ENCODE measurements at places on chromosomes 7 and 10. TPM values are rescaled to one million over a fixed set of nuclear protein-coding genes. Genes with fewer than 3 reads are reported as not detected.

COL28A1 gene
- total RNA-seq = 0.12 TPM

HTR5A gene
- not detected for total RNA-seq

TSPAN33 gene
- total RNA-seq = 22.2 TPM

AIMP2 gene
- total RNA-seq = 61.8 TPM

CHST15 gene
- 47.2 TPM for total RNA-seq

CRPPA gene
- total RNA-seq = 1.6 TPM

ZKSCAN1 gene
- 61.2 TPM for total RNA-seq

MOGAT3 gene
- total RNA-seq = not detected

- H3K36me3 ChIP-seq = no peaks in the 10 kb centered on the region
- no peak overlapping the region for H3K27ac ChIP-seq
- H3K4me1 ChIP-seq = no peaks in the 10 kb centered on the region
Measured at GRCh38 chr10:56258378-56258777, 102.7 kb downstream of the ZWINT start.

DNA sequence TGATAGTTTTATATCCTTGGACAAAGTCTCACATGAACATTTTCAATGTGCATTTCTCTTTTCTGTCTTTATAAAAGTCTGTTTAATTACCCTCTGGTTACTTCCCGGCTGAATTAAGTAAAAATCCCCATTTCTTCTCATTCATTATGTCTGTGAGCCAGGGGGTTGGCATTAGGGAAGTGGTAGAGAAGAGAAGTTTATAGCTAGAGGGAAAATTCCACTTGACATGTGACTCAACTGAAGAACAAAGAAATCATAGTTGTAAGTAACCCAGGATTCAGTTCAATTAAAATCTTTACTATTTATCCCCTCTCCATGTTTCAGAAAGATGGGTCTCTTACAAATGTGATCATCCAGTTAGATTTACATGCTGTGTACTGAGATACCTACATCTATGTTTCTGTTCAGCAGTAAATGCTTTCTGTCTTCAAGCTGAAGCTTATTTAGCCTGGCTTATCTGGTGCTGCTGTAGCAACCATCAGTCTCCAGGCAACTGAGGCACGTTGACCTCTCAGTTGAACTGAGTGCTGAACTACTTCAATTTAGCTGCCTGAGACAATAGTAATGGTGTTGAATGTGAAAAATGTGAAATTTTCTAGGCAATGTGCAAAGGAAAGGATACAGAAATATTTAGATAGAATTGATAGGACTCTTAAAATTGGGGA, 181.6 kb downstream of the MLLT10 start:
- no peaks in the 10 kb centered on the region for H3K27me3 ChIP-seq
- H3K4me3 ChIP-seq = no peak overlapping the region
- H3K36me3 ChIP-seq = no peaks in the 10 kb centered on the region
- no peak overlapping the region for H3K27ac ChIP-seq
- peak; percentile 15 for DNase-seq
- H3K4me1 ChIP-seq = peaks cover 8% of the 10 kb centered on the region

DNA sequence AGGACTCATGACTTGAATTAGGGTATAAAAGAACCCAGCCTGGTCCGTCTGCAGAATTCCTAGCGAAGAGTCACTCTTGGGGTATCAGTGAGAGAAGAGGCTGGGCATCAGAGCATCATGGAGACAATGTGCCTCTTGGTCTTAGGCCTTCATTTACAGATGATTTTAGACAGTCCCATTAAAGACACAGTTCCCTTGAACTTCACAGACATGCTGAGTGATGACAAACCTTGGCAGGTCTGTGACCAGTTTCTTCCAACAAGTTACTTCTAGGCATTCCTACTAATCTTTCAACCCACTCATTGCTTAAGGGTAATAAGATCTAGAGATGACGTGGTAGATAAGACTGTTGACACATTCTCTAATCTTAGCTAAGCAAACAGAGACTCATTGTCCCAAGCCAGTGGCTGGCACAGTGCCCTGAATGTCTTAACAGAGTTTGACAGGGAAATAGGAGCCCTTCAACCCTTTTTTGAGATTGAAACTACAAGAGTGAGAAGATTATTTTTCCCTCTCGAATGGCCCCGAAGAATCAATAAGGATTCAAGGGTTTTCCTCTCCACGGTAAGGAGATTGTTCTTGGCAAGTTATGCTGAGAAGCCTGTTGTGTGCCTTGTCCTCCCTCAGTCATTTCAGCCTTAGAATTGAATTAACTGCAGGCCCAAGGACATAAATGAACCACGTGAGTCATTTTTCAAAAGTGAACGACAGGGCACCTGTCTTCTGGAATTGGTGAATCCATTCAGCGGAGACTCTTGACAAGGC, 281.1 kb downstream of the CCDC3 start:
- no peak overlapping the region for H3K4me3 ChIP-seq
- H3K27ac ChIP-seq = peak overlapping the region; percentile 54
- H3K4me1 ChIP-seq = peaks cover 27% of the 10 kb centered on the region
- peaks cover 11% of the 10 kb centered on the region for H3K27me3 ChIP-seq
- peak; percentile 96 for DNase-seq

DNA sequence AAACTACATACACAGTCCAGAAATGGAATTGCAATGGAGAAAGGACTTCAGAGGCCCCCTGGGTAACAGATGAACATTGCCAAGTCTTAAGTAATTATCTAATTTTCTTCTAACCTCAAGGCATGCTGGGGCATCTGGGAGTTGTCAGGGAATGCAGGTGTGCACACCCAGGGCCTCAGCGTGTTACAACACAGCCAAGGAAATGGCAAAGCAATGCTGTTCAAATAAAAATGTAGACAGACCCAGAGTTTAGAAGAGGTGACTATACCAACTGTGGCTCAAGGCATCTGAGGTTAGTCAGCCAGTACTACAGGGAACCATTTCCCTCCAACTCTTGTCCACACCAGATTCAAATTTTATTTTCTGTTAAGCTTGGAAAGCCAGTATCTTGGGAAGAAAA, 73.6 kb downstream of the CCDC3 start:
- H3K27me3 ChIP-seq = no peaks in the 10 kb centered on the region
- H3K4me3 ChIP-seq = no peak overlapping the region
- H3K27ac ChIP-seq = no peak overlapping the region

DNA sequence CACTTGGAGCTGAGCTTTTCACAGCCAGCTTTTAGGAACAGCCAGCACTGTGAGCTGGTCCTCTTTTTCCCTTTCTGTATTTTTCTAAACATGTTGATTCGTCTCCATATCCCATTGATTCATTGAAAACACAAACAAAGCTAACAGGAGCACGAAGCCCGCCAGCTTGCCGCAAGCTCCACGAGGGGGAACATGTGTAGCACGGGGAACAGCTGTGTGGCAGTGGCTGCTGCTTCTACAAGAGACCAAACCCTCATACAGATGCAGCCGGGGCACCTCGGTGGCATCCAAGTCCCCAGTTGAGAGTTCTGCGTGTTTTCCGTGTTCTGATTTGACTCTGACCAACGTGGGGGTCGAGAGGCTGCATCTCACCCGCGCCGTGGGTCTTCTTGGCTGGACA, 80.8 kb upstream of the SH2B2 start:
- H3K36me3 ChIP-seq = 0 out of 2 replicates have a peak, but pooled peaks cover 4% of the 10 kb centered on the region
- DNase-seq = no peak
- H3K27me3 ChIP-seq = no peaks in the 10 kb centered on the region
- H3K4me3 ChIP-seq = no peak overlapping the region
- H3K4me1 ChIP-seq = no peaks in the 10 kb centered on the region
- no peak overlapping the region for H3K27ac ChIP-seq

DNA sequence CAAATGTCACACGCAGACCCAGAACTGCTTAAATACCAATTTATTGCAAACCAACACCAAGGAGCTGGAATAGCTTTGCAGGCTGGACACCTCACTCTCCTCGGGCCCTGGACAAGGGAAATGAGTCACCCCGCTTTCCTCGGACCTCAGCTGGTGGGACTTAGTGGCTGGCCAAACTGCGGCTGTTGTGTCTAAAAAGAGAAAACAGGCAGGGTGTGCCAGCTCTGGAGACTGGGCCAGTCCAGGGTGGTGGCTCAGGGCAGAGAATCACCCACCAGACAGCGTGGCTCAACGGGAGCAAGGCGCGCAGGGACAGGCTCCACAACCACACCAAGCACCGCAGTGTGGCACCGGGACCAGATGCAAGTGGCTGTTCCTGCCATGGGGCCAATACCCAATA, 58.2 kb upstream of the CAMK2B start:
- peaks cover 8% of the 10 kb centered on the region for H3K36me3 ChIP-seq
- no peak overlapping the region for H3K27ac ChIP-seq
- no peaks in the 10 kb centered on the region for H3K27me3 ChIP-seq

GRCh38 chr7:79300573-79300972, 152.9 kb downstream of the MAGI2 start:
- H3K4me3 ChIP-seq = no peak overlapping the region
- no peaks in the 10 kb centered on the region for H3K36me3 ChIP-seq
- no peak for DNase-seq

DNA sequence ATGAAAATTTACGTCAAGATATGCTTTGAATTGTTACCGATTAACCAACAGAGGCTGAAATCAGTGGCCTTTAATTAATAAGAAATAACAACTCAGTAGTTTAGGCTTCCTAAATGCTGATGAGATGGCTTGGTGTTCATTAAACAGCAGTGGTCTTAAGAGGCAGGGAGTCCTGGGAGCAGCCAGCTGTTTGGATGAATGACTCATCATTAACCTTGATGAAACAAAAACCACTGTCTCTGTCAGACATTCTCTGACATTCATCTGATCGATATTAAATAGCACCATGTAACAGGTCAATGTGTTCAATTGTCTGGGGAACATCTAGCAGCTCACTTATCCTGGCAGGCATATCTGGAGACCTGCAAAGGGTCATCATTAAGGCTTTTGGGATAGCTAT, 234.2 kb upstream of the LRRN3 start:
- H3K27me3 ChIP-seq = no peaks in the 10 kb centered on the region
- no peak overlapping the region for H3K4me3 ChIP-seq
- H3K36me3 ChIP-seq = no peaks in the 10 kb centered on the region
- H3K27ac ChIP-seq = no peak overlapping the region

GRCh38 chr7:716222-716621, 10.3 kb upstream of the DNAAF5 start:
- H3K4me3 ChIP-seq = no peak overlapping the region
- no peaks in the 10 kb centered on the region for H3K27me3 ChIP-seq
- no peaks in the 10 kb centered on the region for H3K4me1 ChIP-seq
- H3K36me3 ChIP-seq = no peaks in the 10 kb centered on the region

DNA sequence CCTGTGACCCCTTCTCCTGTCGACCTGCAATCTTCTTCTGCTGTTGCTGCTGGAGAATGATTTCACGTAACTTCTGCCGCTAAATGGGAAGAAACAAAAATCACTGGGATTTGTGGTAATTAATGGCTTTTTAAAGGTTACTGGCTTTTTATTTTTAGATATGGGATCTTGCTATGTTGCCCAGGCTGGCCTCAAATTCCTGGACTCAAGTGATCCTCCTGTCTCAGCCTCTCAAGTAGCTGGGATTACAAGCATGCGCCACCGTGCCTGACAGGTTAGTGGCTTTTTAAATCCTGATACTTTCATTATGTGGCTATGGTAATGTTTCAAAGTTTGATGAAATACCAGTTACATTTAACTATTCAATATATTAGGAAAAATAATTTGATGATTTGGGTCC, 154.6 kb downstream of the GALNT11 start:
- peaks cover 36% of the 10 kb centered on the region for H3K36me3 ChIP-seq
- H3K27ac ChIP-seq = no peak overlapping the region
- no peak for DNase-seq
- no peak overlapping the region for H3K4me3 ChIP-seq
- no peaks in the 10 kb centered on the region for H3K27me3 ChIP-seq

DNA sequence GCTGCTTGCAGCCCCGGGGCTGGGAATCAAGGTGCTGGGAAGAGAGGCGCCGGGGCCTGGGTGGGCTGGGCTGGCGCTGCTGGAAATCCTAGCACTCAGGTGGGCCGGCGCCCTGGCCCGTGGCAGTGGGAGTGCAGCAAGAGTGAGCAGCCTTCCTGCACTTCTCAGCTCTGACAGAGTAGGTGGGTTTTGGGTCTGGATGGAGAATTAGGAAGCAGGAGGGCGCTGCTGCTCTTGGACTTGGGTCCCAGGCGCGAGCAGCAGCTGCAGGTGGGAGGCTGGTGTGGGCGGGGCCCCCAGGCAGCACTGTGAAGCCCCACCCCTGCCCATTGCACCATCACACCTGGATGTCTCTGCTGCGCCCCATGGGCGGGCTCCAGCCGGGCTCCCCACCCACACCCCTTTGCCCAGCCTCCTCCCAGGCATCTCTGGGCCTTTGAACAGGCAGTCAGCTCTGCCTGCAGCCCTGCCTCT, 6.0 kb downstream of the BRI3 start:
- H3K4me3 ChIP-seq = no peak overlapping the region
- DNase-seq = no peak
- peak overlapping the region; percentile 68 for H3K27ac ChIP-seq
- no peaks in the 10 kb centered on the region for H3K27me3 ChIP-seq
- H3K4me1 ChIP-seq = peaks cover 67% of the 10 kb centered on the region

DNA sequence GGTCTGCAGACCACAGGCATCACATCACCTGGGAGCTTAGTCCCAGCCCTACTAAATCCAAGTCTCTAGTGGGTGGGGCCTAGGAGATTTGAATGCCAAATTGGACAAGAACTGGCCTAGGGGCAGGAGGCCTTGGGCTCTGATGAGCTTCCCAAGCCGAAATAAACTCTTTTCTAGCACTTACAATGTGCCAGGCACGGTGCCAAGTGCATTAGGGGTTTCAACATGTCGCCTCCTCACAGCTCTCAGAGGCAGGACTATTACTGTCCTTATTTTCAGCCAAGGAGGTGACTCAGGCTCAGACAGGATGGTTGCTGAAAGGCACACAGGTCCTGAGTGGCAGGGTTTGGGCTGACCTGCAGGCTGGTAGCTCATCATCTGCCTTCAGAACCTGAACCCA, 9.2 kb upstream of the CPA1 start:
- H3K4me1 ChIP-seq = peaks cover 30% of the 10 kb centered on the region
- no peak for DNase-seq
- H3K36me3 ChIP-seq = no peaks in the 10 kb centered on the region
- H3K4me3 ChIP-seq = no peak overlapping the region
- no peak overlapping the region for H3K27ac ChIP-seq

DNA sequence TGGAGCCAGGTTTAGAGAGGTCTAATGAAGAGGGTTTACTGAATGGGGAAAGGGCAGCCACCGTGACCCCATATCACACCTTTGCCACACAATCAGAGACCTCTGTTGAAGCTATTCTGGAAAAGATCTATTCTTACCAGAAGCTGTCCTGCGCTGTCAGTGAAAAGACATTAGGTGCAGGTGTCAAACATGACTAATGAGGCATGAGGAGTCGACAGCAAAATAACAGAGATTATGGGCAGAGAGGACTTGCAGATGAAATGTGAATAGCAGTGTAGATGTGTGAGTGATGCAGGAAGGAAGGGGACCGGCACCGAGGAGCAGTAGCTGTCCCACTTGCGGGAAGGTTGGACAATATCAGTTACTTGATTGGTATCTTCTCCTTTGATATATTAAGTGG, 627.7 kb upstream of the GALNT17 start:
- no peaks in the 10 kb centered on the region for H3K27me3 ChIP-seq
- H3K36me3 ChIP-seq = no peaks in the 10 kb centered on the region
- H3K27ac ChIP-seq = no peak overlapping the region
- no peak for DNase-seq

Data from HCT116 (cell line).